Naive B cell (primary cell): ENCODE measurements at places on chromosomes 13 and 19. TPM values are rescaled to one million over a fixed set of nuclear protein-coding genes. Genes with fewer than 3 reads are reported as not detected.

C19orf81 gene
- not detected for polyA plus RNA-seq

GRIN2D gene
- polyA plus RNA-seq = not detected

- H3K27me3 ChIP-seq = no peaks in the 10 kb centered on the region
- DNase-seq = no peak
- peaks cover 62% of the 10 kb centered on the region for H3K4me1 ChIP-seq
- peak overlapping the region; percentile 96 for H3K4me3 ChIP-seq
- H3K27ac ChIP-seq = peak overlapping the region; percentile 95
Observed at GRCh38 chr19:53193535-53194222, 521 bp upstream of the ZNF665 start.

DNA sequence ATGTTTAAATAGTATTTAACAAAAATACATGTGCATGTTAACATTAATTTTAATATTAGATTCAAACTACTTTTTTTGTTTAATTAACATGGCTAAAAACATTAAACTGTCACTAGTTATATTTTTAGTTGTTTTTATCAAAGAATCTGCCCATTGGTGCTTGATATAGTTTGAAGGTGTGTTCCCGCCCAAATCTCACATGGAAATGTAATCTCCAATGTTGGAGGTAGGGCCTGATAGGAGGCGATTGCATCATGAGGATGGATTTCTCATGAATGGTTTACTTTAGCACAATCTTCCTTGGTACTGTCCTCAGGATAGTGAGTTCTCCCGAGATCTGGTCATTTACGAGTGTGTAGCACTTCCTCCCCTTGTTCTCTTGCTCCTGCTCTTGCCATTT, 2459.4 kb downstream of the PCDH9 start:
- no peak overlapping the region for H3K27ac ChIP-seq
- H3K36me3 ChIP-seq = no peaks in the 10 kb centered on the region
- no peaks in the 10 kb centered on the region for H3K27me3 ChIP-seq
- no peaks in the 10 kb centered on the region for H3K4me1 ChIP-seq
